ENCODE measurements at places on chromosomes 16 and 17.

DNA sequence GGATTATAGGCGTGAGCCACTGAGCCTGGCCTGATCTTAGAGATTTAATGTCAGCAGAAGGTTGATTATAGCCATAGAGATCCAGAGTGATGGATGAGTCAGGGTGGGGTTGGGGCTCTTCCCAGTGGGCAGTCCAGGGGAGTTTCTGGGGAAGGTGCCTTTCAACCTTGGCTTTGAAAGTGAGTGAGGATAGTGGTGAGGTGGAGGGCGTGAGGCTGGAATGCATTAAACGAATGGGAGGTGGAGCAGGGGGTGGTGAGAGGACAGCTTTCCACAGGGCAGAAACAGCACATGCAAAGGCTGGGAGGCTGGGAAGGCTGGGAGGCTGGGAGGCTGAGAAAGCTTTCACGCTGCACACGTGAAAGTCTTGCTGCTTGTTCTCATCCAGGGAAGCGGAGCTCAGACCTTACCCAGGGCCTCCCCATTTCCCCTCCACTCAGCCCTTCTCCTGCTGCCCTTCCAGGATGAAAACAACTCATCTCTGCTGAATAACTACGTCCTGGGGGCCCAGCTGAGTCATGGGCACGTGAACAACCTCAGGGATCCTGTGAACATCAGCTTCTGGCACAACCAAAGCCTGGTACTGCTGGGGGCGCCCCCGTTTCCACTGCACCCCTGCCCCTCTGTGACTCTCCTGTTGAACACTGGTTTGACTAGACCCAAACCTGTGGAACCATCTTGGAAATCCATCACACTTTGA is 22.3 kb downstream of the ADGRG5 start:
- DNase-seq: no peak

DNA sequence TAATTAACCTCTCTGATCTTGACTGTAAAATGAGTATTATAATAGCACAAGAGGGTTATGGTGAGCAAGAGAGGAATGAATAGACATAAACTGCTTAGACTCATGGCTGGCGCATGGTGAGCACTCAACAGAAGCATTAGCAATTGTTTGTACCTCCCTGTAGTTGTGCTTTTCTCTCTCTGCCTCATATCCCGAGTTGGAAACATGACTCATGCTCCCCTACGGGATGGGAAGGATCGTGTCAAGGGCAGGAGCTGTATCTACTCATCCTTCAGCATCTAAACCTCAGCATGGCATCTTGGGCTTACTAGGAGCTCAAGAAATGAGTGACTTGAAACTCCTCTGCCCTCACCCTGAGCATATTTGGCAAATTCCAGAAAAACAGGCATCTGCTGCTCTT is 299.6 kb downstream of the MAP2K4 start:
- no peak for DNase-seq

DNA sequence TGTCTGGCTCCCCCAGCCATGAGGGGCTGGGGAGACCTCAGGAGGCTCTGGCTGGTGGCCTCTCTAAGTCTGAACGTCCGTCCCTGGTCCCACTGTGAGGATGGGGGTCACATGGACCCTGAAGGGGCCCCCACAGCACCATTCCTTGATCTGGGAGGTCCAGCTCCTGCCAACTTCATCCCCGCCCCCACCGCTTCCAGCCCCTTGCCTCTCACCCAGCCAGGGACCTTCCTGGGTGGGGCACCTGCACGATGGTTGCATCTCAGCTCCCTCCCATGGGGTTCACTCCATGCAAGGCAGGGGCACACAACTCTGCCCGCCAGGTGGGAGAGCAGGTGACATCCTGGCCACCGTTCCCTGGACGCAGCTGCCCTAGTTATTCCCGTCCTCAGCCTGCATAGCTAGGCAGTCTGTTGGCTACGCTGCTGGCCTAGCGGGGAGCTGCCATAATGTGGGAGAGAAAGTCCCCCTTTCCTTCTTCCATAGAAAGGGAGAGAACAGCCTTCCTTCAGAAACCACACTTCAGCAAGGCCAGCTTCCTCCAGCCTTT is 217.9 kb upstream of the RPL38 start:
- DNase-seq: peak; percentile 41

- DNase-seq: no peak
These were observed 2.6 kb downstream of the GTF3C1 start for GRCh38 chr16:27547134-27547533.

GRCh38 chr17:57286399-57287105 is 30.2 kb downstream of the MSI2 start:
- no peak for DNase-seq

GRCh38 chr16:72787130-72787513 is 260.8 kb downstream of the ZFHX3 start:
- no peak for DNase-seq

GRCh38 chr16:56891685-56892084 is 26.7 kb downstream of the SLC12A3 start:
- no peak for DNase-seq

- no peak for DNase-seq
These were observed 223.0 kb downstream of the CA10 start for GRCh38 chr17:51935477-51935876.

DNA sequence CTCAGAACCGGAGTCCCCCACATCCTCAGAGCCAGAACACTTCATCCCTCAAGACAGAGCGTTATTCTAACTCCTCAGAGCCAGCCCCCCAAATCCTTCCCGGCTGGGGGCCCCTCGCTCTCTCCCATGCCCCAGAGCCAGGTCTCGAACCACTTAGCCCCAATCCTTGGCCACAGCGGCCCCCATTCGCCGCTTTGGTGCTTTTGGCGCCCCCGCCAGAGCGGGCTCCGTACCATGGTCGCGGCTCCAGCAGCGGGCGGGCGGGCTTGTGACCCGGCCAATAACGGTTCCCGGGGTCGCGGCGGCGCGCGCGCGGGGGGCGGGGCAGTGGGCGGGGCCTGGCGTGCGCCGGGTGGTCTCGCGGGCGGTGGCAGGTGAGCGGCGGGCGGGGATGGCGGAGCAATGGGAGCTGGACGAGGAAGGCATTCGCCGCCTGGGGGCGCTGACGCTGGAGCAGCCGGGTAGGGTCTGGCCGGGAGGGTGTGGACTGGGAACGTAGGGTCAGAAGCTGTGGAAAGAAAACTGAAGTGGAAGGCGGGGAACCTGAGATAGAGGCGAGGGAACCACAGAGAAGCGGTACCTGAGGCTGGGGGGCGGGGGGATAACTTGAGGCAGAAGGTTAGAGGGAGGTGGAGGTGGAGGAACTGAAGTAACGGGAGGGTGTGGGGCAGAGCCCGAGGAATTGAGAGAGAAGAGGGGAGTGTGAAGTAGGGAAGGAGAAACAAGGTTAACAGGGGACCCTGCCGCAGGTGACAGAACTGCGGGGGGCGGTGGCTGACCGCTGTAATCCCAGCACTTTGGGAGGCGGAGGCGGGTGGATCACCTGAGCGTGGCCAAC is at the start of the genes KCTD19 and LRRC36:
Gene KCTD19 (minus strand): TSS at position 270 of the 838 bp plus-strand sequence. CDS start 34 bp downstream, at position 236.
Gene LRRC36 (plus strand): TSS at position 344 of the 838 bp plus-strand sequence. CDS start 48 bp downstream, at position 392.
- DNase-seq: peak; percentile 99

GRCh38 chr16:88315543-88316105 is 67.1 kb upstream of the ZNF469 start:
- DNase-seq: no peak

DNA sequence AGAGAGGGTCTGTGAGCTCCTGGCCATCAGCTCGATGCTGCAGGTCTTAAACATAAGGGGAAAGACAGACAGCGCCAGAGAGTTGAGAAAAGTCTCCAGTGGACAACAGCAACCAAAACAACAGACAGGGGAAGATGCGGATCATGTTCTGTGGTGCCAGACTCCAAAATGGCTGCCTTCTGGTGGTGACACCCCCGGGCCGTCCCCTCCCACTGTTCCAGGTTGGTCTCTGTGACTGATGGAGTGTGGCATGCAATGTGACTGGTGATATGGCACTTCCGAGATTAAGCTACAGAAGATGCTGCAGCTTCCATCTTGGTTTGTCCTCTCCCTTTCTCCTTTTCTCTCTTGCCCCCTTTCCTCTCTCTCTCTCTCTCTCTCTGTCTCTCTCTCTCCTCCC is 40.4 kb upstream of the RBFOX3 start:
- peak; percentile 45 for DNase-seq

- peak; percentile 40 for DNase-seq
These were observed 7.7 kb upstream of the ENGASE start for GRCh38 chr17:79066963-79067362.

DNA sequence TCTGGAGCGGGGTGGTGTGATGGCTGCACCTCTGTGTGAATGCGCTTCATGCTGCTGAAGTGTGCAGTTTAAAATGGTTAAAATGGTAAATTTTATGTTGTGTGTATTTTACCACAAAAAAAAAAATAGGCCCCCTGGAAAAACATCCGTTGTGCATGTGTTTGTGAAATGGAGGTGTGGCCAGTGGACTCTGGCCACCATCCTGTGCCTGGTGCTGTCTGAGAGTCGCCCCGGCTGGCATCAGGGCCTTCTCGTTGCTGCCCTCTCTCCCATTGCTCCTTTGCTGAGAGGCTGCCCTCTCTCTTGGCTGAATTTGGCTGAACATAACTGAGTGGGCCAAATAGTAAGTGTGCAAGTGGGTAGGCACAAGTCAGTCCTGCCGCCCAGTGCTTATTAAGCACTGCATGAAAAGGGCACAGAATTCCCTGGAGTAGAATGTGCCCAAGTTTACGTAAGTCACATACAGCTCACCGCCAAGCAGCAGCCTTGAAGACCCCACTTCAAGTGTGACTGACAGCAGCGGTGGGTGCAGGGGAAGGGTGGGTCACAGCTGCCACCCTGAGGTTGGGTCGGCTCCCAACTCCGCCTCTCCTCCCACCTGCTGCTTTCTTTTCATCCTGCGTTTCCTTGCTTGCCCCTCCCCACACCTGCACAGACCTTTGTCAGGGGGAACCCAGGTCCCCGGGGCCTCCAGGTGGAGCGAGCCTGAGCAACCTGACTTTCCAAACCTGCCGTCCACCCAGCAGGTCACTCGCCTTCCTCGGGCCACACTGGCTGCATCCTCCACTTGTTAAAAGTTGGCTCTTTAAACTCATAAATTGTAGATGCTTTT is 46.8 kb downstream of the FOXK2 start:
- no peak for DNase-seq

DNA sequence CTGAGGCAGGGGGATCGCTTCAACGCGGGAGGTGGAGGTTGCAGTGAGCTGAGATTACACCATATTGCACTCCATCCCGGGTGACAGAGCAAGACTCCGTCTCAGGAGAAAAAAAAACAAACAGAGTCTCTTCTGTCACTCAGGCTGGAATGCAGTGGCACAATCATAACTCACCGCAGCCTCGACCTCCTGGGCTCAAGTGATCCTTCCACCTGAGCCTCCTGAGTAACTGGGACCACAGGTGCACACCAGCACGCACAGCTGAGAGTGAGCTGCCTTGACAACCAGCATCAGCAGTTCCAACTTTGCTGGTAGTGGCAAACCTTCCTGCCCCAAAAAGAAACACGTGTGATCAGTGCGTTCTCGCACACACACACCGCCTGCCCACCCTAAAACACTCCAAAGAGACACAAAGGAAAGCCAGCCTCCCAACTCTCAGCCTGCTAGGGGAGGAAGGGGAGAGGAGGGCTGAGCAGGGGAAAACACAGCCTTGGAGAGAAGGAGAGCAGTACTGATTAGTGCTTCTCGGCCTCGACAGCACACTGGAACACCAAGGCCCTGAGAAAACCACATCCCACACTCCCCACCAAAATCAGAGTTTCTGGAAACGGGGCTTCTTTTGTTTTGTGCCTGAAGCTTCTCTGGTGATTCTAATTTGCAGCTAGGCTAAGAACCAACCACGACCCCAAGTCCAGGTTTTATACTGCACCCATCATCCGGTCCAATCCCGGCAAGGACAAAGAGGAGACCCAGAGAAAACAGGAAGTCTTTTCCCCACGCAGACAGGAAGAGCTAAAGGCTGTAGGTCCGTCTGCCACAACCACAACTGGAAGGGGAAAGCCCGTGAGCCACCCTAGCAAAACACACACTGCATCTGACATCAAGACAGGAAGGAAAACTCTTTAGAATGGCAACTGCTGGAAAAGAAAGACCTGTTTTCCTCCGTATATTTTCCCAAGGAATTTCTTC is 28.8 kb downstream of the ZCCHC14 start:
- DNase-seq: no peak

GRCh38 chr16:2518823-2519710 is 1.1 kb upstream of the AMDHD2 start:
- no peak for DNase-seq

GRCh38 chr16:74813109-74813641 is 38.6 kb upstream of the FA2H start:
- DNase-seq: peak; percentile 98

GRCh38 chr16:27102701-27103575 is 36.2 kb downstream of the C16orf82 start:
- DNase-seq: peak; percentile 35

DNA sequence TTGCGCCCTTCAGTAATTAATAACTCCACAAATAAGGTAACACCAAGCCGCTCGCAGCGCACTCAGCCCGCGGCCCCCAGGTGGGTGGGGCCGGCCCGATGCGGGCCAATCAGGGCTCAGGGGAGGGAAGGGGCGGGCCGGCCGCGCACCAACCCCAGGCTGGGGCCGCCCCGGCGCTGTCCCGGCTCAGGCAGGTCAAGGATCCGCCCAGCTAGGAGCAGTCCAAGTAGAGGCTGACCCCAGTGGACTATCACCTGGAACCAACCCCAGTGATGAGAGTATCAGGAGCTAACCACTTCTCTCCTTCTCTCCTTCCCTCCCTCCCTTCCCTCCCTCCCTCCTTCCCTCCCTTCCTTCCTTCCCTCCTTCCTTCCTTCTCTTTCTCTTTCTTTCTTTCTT is 110.8 kb downstream of the C16orf78 start:
- peak; percentile 89 for DNase-seq

GRCh38 chr17:9037736-9038135 is 16.4 kb downstream of the NTN1 start:
- DNase-seq: peak; percentile 52

- DNase-seq: no peak
These were observed 217.3 kb downstream of the USP22 start for GRCh38 chr17:20825539-20825938.

- DNase-seq: no peak
These were observed 177.2 kb downstream of the CDH8 start for GRCh38 chr16:61858988-61859387.

GRCh38 chr16:83137326-83137781 is 510.6 kb downstream of the CDH13 start:
- no peak for DNase-seq

DNA sequence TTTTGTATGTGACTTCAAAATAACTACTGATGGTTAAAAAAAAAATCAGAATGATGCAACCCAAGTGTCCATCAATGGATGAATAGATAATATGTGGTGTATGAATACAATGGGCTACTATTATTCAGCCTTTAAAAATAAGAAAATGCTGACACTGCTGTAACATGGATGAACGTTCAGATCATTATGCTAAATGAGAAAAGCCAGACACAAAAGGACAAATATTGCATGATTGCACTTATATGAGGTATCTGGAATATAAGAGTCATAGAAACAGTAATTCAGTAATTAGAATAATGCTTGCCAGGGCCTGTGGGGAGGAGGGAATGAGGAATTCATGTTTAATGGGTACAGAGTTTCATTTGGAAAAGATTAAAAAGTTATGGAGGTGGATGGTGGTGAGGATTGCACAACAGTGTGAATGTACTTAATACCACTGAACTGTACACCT is 25.4 kb downstream of the TENT4B start:
- no peak for DNase-seq
